ENCODE measurements at places on chromosomes 5 and 9.

- DNase-seq = no peak
These were observed 155.1 kb downstream of the TRIO start for GRCh38 chr5:14298126-14298847.

GRCh38 chr5:95966005-95966404 lies 4.4 kb upstream of the ELL2 start:
- no peak for DNase-seq

- no peak for DNase-seq
These were observed 67.6 kb upstream of the SLC12A2 start for GRCh38 chr5:128015978-128016377.

DNA sequence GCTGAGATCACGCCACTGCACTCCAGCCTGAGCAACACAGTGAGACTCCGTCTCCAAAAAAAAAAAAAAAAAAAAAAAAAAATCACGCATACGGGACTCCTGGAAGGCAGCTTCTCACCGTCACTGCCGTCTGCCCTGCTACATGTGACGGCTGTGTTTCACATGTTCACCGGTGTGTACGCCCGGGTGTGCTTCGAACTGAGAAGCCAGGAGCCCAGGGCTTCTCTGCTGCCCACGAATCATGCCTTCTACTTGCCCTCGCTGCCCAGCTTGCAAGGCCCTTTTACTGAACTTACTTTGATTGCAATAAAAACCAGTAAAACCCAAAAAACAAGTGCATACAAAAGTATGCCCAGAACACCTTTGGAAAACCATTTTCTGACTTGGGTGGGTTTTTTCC lies 5.8 kb upstream of the NKD2 start:
- DNase-seq = no peak

GRCh38 chr5:144691936-144692335 lies 521.3 kb downstream of the KCTD16 start:
- DNase-seq = no peak

- DNase-seq = no peak
These were observed 113.8 kb downstream of the GNAQ start for GRCh38 chr9:77917800-77918199.

- peak; percentile 31 for DNase-seq
These were observed 7.6 kb downstream of the PTCH1 start for GRCh38 chr9:95508968-95509850.

GRCh38 chr5:94941122-94941755 lies 322.8 kb downstream of the SLF1 start:
- DNase-seq = no peak

DNA sequence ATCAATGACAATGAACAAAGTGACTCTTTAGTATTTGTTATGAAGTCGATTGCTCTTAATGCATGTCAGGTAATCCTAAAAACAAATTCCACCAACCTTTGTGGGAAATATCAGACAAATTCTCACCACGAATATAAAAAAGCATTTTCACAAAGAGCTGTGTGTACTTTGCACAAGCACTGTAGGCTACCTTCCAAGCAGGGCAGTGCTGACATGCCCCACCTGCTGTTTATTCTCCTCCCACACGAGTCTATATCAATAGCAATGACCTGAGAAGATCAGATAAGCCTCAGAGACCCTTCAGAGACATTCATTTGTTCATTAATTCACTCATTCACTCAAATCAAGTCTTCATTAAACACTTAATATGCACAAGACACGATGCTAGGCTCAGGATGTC lies 469.1 kb downstream of the ZSWIM6 start:
- no peak for DNase-seq

DNA sequence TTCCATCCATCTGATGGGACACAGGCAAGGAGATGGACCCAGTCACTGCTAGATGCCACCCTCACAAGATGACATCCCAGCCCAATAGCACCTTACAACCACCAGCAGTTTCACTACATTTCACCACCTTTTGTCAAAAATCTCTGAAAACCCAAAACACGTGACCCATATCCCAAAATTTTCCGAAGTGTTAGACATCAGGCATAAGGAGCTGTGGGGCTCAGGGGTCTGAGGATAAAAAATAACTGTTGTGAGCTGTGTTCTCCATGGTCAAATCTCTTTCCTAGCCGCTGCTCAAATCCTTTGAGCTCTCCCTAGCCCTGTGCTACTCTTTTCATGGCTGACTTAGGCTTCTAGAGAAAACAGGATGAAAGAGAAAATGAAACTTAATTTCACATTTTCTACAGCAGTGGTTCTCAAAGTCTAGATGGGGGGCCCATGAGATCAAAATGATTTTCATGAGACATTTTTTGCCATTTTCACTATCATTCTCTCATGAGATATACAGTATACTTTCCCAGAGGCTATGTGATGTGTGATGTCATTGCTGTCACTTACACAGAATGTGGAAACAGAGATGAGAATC lies 40.7 kb downstream of the TIMD4 start:
- DNase-seq = no peak

- DNase-seq = no peak
These were observed 13.5 kb downstream of the CREBRF start for GRCh38 chr5:173069671-173070070.

DNA sequence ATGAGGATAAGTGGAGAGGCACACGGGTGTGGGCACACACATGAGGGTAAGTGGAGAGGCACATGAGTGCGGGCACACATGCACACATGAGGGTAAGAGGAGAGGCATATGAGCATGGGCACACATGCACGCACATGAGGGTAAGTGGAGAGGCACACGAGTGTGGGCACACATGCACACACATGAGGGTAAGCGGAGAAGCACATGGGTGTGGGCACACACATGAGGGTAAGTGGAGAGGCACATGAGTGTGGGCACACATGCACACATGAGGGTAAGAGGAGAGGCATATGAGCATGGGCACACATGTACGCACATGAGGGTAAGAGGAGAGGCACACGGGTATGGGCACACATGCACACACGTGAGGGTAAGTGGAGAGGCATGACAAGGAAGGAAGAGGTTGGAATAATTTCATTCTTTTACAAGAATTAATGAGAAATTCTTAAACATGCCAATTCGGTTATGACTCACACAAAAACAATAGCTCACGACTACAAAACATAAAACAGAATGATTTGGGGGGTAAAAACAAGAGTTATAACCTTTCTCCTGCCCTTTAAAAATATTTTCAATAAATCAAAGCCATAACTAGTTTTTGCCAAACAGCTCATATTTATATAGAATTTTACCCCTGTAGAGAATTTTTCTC lies 67.5 kb downstream of the APBA1 start:
- no peak for DNase-seq

GRCh38 chr5:146331423-146331822 lies 7.2 kb upstream of the POU4F3 start:
- no peak for DNase-seq

GRCh38 chr5:58151414-58151813 lies 308.5 kb downstream of the PLK2 start:
- no peak for DNase-seq

GRCh38 chr9:38298904-38299303 lies 93.6 kb upstream of the ALDH1B1 start:
- DNase-seq = no peak

GRCh38 chr5:126122942-126123341 lies 300.3 kb upstream of the GRAMD2B start:
- no peak for DNase-seq

DNA sequence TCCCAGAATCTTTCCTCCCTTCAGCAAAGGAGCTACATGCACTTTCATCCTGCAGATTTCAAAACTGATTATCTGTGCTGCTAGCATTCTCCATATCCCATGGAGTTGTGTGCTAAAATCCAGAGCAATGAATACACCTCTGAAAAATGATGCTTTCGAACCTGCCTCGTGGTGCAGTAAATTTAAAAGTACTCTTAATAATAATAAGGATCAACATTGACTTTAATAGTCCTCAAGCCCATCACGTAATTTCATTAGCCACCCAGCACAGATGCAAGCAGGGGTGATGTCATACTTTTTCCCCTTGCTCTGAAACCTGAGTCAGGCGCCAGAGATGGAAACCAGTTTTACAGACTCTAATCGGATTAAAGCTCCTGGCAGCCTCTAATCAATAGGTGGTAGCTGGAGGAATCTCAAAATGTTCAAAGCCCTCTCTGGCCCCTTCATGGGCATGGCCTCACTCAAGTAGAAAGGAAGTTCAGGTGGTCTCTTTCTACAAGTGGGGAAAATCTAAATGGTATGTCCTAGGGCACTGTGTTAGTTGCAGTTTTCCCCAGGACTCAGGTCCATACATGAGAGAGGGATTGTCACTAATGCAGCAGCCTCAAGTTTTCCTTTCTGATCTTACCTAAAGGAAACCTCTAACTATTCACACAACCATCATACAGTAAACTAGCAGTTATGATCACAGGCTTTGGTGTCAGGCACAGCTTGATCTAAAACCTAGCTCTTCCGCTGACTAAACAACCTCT lies 221.6 kb upstream of the SLC30A5 start:
- DNase-seq = no peak

GRCh38 chr5:3359642-3360041 lies 236.0 kb upstream of the IRX1 start:
- DNase-seq = no peak

GRCh38 chr9:75906531-75906930 lies 16.1 kb downstream of the PCSK5 start:
- no peak for DNase-seq

GRCh38 chr9:131282688-131283422 lies 6.5 kb upstream of the FAM78A start:
- no peak for DNase-seq

- DNase-seq = no peak
These were observed 388.9 kb downstream of the NR2F1-AS1 start for GRCh38 chr5:93192087-93192486.

GRCh38 chr5:134917070-134917815 lies 12.3 kb downstream of the PCBD2 start:
- no peak for DNase-seq

DNA sequence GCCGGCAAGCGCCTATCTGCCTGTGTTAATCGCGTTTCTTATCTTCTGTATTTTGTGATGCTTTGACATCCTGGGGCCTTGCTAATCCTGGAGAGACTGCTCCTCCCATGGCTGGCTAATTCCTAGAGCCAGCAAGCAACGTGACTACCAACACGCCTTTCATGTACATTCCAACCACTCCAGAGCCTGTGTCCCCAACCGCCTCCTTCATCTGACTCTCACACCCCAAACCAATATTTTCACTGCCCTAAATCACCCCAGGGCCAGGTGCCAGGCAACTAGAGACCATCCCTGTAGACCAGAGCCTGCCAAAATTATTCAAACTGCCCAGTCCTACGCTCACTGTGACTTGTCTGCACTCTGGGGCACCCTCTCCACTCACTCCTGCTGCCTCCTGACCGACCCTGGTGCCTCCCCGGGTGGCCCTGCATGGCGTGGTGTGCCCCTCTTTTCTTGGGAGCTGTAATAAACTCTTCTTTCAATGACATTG lies 50.5 kb upstream of the COL5A1 start:
- DNase-seq = no peak

GRCh38 chr9:112605518-112605917 lies 112.4 kb downstream of the INIP start:
- DNase-seq = no peak

GRCh38 chr5:67792891-67793290 lies 422.7 kb upstream of the PIK3R1 start:
- no peak for DNase-seq

DNA sequence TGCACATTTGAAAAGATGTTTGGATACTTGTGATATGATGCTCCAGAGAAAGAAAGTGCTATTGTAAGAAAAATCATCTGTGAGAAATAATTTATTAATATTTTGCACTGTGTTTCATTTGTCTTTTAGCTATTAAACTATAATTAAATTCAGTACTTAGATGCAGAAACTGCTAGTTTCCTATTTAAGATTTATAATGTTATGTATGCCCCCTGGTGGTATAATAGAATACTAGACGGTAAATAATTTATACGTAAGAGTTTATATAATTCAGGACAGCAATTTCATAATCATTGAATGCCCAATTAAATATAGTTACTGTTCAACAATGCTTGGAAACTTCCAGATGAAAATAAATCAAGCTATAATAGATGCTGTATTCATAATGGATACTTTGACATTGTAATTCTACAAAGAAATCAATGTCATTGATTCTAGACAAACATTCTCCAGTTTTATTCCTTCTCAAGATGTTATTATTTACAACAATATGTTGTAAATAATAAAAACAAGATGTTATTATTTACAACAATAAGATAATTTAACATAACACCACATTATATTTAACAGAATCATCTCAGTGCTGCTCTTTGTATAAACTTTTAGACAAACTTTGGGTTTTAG lies 101.0 kb downstream of the TMEM232 start:
- no peak for DNase-seq

DNA sequence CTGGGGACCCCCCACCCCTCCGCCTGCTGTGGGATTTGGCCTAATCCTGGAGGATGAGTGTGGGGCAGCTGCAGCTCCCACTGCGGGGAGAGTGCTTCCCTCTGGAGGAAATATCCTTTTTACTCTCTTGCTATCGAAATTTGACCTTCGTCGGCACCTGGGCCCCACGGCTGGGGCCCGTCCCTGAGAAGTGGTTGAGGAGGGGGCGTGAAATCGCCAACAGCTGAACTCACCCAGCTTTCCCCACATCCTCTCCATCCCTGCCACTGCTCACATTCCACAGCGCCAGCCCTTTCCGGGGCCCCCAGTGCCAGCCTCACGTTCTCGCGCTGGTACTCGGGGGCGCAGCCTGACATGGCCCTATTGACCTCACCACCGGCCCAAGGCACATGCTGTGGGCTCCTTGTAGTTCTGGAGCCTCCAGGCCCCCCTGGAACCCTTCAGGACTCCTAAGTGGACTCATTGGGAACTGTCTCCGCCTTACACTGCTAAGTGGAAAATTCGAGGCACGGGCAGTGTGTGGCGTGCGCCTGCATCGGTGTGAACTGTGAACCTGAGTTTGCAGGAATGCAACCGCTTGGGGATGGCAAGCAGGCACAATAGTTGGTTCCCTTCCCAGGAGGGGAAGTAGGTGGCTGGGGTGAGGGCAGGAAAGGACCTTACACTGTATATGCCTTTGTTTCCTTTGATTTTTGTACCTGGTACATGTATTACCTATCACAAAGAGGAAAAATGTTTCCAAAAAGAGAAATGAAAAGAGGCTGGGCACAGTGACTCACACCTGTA lies 19.2 kb downstream of the FGFR4 start:
- no peak for DNase-seq

Measured in GOT3 (cell line).